AG20443 (cell line): ENCODE measurements at places on chromosomes 1 and 21.
A peak's percentile ranks its signal among the peaks of the same experiment; 100 is the strongest.

DNA sequence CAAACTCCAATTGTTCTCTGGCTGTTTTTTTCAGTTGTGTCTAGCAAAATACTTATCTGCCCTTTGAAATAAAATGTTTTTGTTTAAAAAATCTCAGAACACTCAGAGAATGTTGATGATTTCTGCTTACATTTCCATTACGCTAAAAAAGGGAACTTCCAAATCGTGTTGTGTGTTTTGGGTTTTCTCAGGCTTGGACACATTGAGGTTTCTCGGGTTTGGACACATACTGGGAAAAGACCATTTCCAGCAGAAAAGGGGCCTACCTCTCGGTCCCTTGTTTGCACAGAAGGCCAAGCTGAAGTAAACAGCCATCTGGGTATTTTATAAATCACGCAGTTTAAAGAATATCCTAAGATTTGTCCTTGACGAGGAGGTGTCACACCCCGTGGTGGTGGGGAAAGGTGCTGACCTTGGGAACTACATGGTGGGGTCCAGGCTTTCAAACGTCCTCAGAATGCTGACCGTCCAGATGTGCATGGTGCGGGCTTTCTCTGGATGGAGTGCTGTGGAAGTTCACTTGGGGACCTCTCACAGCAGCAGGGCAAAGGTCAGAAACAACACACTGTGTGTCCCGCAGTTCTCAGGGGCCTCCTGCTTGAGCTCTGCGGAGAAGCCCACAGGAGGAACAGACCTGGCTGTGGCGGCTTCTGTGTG, 67.8 kb downstream of the SLC37A1 start:
- no peak for DNase-seq

DNA sequence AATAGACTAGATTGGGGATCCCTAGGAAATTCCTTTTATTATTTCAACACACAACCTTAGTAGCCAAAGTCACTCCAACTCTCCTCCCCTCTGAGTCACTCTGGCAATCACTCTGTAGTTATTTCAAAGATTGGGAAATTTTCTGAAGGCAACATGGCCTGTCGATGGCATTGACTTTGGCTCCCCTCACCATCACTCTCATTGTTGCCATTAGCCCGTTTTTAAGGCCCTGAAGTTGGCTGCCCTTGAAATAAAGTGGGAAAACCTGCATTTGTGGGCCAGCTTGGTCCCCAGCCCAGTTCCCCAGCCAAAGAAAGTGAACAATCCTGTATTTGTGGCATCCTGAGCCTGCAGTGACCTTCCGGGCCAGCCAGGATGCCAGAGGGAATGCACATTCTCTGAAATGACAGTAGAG, 52.5 kb downstream of the CDC7 start:
- DNase-seq, result peak; percentile 84

DNA sequence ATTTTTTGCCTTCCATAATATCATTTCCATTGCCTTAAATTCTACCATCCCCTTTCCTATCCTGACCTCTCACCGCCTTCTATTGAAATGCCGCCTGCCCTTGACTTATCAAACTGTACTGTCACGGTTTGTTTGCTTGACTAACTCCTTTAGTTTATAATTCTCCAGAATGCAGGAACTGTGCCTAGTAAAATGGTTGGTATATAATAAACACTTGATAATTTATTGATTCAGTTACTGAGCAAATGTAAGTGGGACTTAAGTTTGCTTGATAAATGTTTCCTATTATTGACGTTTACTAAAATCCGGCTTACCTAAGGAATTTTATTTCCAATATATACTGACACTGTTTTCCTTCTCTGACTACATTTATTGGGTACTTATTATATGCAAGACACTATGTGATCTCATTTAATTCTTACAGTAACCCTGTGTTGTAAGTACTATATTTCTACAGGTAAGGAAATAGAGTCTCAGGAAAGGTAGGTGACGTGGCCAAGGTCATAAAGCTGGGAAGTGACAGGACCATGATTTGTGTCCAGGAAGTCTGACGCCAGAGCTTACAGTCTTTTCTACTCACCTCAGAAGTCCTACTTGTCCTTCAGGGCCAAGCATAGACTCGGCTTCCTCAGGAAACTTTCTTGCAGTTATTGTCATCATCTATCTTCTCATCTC, 35.7 kb downstream of the DPT start:
- DNase-seq, result no peak

DNA sequence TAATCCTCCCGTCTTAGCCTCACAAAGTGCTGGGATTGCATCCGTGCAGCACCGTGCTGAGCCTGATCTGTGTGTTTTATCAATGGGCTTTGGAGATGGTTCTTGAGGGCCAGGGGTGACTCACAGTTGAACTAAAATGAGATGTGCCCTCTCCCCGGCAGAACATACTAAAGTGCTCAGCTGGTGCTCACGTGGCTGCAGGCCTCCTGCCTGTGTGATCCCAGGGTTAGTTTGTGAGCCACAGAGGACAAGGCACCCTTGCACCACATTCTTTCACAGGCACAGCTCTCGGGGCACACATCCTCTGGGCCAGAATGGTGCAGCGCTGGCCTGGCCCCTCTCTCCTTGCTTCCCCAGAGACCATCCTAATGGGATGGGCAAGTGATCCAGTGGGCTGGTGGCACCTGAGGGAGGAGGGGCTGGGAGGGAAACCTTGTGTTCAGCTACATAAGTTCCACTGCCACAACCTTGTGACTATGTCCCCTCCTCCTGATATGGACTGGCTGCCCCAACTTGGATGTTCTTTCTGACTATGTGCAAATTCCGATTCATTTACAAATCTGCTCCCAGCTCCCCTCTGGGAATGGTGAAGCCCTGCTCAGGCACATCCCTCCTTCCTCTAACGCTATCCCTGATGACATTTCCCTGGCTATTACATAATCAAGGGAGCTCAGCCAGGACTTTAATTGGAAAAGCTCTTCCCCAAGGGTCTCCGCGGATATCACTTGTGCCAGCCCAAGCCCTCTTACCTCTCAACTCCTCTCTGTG, 197.0 kb upstream of the EDN2 start:
- DNase-seq, result peak; percentile 63

- no peak for DNase-seq
Observed at GRCh38 chr21:44253832-44254710, 7.6 kb downstream of the DNMT3L start.

DNA sequence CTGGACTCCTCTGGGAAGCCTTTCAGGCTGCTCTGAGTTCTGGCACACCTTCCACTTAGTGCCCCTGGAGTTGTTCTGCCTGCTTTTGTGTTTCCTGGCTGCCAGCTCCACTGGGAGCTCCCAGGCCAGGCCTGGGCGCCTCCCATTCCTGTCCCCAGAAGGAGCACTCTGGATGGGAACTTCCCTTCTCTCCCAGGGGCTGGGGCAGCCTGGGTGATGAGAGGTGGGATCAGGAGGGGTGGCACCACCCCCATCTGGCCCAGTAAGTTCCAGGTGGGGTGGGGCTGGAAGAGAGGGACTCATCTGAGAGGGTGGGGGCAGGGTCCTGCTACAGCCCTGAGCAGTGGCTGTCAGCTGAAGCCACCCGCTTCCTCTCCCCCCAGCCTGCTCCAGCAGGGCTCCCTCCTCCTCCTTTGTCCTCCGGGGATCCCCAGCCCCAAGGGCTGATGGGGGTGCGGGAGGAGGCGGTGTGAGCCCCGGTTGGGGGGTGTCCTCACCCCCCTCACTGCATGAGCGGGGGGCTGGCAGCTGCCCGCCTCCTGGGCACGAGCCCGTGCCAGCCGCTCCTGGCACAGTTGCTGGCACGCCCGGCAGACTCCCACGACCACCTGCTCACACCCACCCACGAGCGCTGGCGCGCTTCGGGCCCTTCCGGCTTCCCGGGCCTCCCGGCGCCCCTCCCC, 4.7 kb downstream of the FOXO6 start:
- DNase-seq, result no peak

DNA sequence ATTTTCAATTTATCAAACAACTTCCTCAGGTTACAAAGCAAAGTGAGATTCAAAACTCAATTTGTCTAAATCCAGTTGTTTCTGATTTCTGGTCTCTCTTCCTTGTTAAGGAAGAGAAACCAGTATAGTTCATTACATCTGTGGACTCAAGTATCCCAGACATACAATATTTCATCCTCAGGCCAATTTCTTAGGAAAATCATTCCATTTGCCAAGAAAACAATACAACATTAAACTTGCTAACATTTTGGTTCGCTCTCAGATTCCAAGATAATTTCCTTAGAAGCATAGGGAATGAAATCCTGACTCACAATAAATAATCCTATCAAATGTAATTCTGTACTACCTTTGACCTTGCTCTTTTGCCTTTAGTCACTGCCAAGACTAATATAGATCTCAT, 11.2 kb upstream of the TTLL7 start:
- DNase-seq, result no peak

- no peak for DNase-seq
Observed at GRCh38 chr1:100502052-100502792, 35.7 kb upstream of the GPR88 start.

GRCh38 chr1:67345556-67345955, 37.9 kb downstream of the IL12RB2 start:
- DNase-seq, result no peak

- DNase-seq, result peak; percentile 90
Observed at GRCh38 chr1:67832737-67833601, at the start of gene GNG12. Gene GNG12 (minus strand): TSS chr1:67833467. CDS start chr1:67707686, 125,781 bp downstream.

GRCh38 chr1:45033356-45033755, 21.3 kb downstream of the UROD start:
- DNase-seq, result no peak

- DNase-seq, result no peak
Observed at GRCh38 chr1:160104486-160104885, 6.1 kb upstream of the IGSF8 start.

- no peak for DNase-seq
Observed at GRCh38 chr1:37676281-37677142, 15.8 kb upstream of the CDCA8 start.

DNA sequence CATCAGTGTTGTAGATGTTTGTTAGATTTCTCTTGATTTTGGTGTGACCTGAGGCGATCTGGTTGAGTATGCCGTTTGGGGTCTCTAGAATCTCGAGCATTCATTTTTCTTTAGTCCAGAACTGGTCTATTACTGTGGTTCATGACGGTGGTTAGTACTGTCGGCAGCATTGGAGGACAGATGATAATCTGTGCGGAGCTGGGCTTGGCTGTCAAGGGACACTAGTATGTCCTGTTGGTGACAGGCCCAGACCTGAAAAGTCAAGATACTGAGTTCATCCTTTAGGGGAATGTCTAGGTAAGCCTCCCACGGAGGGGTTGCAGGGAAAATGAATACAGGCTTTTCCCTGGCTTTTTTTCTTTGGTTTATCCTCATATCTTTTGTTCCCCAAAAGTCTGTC, 59.8 kb downstream of the PEX14 start:
- DNase-seq, result no peak

GRCh38 chr1:64163970-64164369, 39.5 kb upstream of the UBE2U start:
- DNase-seq, result peak; percentile 64

- DNase-seq, result peak; percentile 33
Observed at GRCh38 chr1:32204943-32205361, 519 bp upstream of the IQCC start.

- DNase-seq, result peak; percentile 30
Observed at GRCh38 chr1:65104854-65105534, 43.0 kb upstream of the AK4 start.

GRCh38 chr1:85553416-85554335, 26.9 kb upstream of the CCN1 start:
- no peak for DNase-seq

GRCh38 chr1:232744847-232745246, 60.4 kb upstream of the MAP10 start:
- DNase-seq, result no peak

- peak; percentile 56 for DNase-seq
Observed at GRCh38 chr1:192580351-192580962, 4.9 kb downstream of the RGS1 start.

DNA sequence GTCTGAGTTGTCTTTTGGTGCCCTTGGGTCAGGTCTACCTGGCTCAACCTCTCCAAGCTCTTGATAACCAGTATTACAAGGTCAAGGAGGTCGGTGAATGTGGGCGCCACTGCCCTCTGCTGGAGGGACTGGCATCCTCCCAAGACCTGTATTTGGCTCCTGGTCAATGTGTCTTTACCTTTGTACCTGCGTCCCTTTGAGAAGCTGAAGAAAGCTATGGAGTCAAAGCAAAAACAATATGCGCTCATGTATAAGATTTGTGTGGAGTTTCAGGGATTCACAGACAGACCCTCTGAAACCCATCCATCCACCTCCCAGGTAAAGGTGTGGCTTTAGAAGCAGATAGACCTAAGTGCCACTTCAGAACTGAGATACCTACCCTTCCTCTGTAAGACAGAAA, 61.8 kb upstream of the NBL1 start:
- DNase-seq, result no peak

GRCh38 chr1:165351863-165352441, 4.6 kb downstream of the LMX1A start:
- DNase-seq, result no peak

DNA sequence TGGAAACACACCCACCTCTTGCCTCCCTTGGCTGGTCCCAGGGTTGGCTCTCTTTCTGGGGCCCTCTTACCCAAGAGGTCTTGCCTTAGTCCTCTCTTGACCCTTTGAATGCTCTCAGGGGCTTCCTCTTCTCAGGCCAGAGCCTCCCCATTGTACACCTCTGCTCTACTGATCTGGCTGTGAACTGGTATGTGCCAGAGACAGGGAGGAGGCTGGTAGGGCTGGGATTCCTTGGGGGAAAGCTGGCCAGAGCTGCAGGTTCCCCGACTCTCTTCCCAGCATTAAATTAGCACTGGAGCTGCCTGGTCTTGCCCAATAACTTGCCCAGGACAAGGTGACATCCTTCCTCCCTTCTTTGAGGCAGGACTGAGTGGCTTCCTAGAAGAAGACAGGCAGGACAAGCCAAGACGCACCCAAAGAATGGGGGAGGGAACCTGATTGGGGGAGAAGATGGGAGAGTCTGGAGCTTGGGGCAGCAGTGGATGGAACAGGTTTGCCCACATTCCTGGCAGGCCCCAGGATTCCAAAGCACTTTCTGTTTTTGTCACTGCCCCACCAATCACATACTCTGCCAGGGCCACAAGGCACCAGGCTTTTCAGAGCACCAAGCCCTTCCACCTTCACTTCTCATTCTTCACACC, 37.2 kb upstream of the CITED4 start:
- no peak for DNase-seq

DNA sequence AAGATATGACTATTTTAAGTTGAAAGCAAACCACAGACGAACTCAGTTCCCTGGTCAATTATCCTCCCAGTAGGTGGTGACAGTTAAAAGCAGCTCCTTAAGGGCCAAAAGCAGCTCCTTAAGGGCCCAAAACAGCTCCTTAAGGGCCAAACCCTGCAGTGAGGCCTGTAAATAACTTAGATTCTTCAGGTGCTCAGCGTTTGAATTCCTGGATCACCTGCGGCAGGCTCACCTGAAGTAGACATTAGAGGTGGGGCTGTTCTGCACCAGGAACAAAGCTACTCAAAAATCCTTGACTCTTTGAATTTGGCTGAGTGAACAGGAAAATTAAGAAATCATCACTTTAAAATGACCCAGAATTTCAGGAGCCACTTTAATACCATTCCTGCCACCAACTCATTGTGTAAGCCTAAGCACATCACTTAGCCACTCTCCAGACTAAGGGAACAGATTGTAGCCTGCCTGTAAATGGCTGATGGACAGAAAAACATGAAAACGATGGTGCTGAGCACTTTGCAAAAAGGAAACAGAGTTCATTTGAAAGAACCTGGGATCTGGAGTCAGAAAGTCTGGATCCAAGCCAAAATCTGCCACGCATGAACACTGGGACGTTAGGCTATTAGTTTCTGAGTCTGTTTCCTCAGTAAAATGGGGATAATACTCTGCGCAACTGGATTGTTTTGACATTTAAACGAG, 126.9 kb downstream of the LRIG2 start:
- no peak for DNase-seq
